ENCODE measurements at places on chromosomes 5 and 9.

- DNase-seq: no peak
Measured at GRCh38 chr5:174436750-174437149, 287.6 kb upstream of the MSX2 start.

DNA sequence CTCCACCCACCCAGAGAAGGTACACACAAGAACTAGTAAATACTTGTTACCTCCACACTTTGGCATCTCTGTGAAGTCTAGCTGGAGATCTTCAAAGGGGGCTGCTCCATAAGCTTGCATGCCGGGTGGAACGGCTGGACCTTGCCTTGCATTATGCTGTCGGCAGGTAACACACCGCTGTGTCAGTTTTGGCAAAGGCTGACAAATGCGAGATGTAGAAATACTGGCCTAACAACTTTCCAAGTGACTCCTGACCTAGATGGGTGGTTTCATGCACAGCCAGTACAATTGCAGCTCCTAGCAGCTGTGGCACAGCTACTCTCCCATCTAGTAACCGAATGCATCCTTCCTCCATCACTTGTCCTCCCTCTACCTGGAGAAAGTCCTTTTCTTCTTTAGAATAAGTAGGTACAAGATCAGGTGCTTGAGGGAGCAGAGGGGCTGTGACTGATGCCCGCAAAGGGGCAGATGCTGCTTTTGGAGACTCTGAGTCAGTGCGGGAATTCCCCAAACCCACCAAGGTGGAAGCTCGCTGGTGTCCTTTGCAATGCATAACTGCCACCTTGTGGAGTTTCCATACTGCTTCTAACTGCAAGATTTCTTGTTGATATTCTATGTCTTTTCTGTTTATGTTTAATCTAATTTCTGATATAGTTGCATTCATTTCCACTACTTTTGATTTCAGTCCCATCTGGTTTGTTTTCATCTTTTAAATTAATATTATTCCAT is 78.4 kb downstream of the TMEM161B start:
- no peak for DNase-seq

- DNase-seq: no peak
Measured at GRCh38 chr5:134143944-134144941, 29.8 kb downstream of the TCF7 start.

- DNase-seq: peak; percentile 52
Measured at GRCh38 chr5:643811-644271, 31.7 kb downstream of the CEP72 start.

DNA sequence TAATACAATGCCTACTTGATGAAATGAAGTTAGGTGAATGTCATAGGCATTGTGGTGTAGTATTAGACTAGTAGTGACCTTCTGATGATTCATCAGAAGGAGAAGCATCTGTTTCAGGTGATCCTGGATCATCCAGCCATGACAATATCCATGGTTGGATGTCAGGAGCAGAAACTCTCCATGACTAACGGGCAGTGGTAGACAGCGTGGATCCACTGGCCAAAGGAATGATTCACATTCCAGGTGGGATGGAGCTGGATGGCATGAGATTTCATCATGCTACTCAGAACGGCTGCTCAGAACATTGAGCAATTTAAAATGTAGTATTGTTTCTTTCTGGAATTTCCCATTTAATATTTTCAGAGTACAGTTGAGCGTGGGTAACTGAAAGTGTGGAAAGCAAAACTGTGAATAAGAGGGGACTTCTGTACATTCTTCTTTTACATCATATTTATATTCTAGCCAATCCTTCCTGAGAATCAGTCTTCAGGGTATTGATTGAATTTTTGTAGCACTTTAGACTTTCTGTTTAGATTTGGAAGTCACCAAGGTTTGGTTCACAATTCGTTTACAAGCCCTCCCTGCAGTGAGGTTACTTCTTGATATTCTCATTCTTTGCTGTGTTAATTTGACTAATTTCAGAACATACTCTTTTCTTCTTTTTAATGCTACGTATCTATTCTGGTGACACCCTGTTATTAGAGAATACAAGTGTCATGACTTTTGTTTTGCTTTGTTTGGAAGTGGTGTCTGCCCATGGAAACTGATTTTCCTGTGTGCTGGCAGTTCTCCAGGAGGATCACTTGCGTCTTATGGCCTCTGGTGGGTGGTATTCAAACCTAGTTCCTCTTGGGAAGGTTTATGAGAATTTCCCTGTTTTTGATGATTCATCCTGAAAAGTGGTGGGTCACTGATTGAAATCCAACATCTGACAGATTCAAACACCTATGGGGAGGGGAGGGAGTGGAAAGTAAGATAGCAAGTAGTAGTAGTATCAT is 12.2 kb upstream of the CLINT1 start:
- DNase-seq: no peak

- DNase-seq: no peak
Measured at GRCh38 chr9:4333787-4334186, 33.9 kb upstream of the GLIS3 start.

DNA sequence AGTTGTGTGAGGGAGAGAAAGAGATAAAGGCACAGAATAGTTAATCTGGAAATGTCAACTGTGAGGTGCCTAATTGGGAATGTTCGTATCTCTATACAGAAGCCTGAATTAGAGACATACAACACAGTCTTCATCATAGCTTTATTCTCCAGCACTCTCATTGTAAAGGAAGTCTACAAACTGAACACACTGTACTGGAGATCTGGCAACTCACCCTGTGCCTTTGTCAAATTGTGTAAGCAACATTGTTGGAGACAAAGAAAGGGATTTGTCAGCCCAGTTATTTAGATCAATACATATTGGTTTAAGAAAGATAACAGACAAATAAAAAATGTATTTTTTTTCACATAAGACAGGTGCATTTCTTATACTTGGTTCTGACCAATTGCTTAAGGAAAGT is 832.9 kb upstream of the DMAC1 start:
- DNase-seq: no peak

DNA sequence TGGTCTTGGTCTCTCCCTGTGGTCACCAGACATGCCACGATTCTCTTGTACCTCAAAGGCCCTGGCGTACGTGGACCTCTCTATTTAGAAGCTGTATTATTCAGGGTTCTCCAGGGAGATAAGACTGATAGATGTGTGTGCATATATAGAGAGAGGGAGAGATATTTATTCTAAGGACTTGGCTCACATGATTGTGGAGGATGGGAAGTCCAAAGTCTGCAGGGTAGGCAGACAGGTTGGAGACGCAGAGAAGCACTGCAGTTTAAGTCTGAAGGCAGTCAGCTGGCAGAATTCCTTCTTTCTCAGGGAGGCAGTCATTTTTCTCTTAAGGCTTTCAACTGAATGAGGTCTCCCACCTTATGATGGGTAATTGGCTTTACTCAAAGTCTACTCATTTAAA is 16.3 kb downstream of the C9orf57 start:
- no peak for DNase-seq

GRCh38 chr5:43482490-43483297 is 971 bp downstream of the TMEM267 start:
- DNase-seq: no peak

DNA sequence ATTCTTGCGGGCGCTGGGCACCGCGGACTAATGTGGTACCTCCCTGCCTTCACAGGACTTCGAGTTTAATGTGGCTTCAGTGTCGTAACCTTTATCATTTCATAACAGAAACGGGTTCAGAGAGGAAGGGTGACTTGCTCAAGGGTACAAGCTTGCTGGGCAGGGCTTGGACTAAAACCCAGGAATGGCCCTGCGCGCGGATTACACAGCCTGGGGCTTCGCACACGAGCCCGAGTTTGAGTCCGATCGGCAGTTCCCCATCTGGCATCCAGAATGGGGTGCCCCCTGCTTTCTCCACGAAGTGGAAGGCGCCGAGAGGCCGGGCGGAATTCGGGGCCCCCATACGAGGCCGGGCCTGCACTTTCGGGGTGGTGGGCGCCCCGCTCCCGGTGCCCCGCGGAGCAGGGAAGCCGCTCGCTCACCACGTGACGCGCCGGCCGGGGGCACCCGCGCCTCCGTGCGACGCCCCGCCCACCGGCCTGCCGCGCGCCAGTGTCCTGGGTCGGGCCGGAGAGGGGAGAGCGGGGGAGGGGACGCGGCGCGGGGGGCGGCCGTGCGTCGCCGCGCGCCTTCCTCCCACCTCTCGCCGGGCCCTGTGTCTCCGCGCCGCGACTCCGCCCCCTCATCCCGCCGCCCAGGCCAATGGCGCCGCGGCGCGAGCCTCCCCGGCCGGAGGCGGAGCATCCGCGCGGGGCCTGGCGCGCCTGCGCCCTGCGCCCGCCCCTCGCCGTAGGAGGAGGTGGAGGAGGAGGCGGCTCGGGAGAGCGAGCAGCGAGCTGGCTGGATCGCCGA is at the start of gene SET:
Gene SET, plus strand, starts transcription at position 722 of the 792 bp plus-strand sequence. CDS start 361 bp downstream, outside the sequence.
- peak; percentile 96 for DNase-seq

DNA sequence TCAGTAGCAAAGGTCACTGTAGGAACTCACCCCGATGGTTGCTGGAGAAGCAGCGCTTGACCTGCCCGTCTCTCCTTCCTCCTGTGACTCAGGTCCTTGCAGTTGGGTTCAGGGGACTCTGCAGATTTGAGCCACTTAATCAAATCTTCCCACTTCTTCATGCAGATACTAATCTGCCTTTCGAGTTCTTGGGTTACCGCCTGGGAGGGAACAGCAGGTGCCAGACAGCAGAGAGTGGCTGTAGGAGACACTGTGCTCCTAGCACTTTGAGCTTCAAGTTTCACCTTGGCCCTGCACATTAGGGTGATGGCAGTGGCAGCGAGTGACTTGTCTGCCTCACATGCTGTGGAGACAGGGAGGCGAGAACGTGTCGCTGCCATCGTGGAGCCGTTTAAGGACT is 478.3 kb downstream of the PSAT1 start:
- DNase-seq: no peak

- DNase-seq: peak; percentile 1
Measured at GRCh38 chr5:64149268-64149667, 16.4 kb upstream of the RNF180 start.

GRCh38 chr5:157778121-157778805 is 34.8 kb downstream of the LSM11 start:
- DNase-seq: peak; percentile 71

GRCh38 chr5:1374679-1375055 is 29.8 kb upstream of the CLPTM1L start:
- no peak for DNase-seq

GRCh38 chr5:122697191-122697590 is 77.7 kb upstream of the SNX2 start:
- no peak for DNase-seq

DNA sequence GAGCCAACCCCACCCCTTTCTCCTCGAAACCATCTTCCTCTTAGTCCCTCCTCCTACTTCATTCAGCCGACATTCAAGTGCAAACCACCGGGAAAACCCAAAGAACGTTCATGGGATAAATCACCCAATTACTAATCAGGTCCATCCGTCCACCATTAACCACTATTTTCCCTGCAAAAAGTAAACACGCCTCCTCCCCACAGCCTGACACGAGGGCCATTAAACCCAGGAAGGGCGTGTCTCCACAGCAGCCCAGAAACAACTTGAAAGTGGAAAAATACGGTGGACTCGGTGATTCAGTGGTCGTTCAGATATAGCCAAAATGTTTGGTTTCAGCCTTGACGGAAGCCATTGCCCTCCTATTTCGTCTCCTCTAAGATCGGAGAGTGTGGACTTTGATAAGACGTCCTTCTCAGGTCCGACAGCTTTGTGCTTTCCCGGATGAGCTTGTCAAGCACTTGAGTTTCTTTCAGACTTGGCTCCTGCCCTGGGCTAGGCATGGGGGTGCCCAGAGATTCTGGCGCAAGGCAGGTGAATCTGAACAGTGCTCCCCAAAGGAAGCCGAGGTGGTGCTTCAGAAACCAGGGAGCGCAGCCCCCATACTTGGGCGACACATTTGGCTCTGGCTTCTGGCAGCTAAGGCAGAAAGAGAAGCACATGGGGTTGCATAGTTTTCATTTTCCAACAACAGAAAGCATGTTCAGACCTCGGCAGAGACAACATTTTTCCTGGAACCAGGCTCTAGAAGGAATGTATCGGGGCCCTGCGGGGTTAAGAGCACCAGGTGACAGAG is 56.6 kb downstream of the SMIM23 start:
- no peak for DNase-seq

- no peak for DNase-seq
Measured at GRCh38 chr9:127256324-127256723, 8.2 kb upstream of the GARNL3 start.

- DNase-seq: no peak
Measured at GRCh38 chr5:3010301-3010952, 258.9 kb upstream of the IRX2 start.

DNA sequence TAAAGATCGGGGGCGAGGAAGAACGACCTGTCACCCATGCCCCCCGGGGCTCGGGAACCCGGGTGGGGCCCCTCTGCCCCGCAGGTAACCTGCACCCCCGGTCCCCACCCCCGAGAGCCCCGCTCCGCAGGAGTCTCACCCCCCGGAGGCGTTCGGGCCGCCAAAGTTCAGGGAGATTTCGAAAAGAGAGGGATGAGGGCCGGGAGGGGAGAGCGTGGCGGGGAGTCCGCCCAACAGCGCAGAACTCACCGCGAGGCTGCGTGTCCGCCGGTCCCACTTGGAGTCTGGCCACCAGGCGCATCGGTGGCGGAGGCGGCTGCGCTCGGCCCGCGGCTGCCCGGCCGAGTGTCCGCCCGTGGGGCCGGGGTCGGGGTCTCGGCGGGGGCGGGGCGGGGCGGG is at the start of gene PHF19:
Gene PHF19, minus strand, starts transcription at position 347 of the 399 bp plus-strand sequence. CDS start 2,447 bp downstream, outside the sequence.
- DNase-seq: peak; percentile 45

- DNase-seq: no peak
Measured at GRCh38 chr5:123204251-123204650, 115.2 kb downstream of the PRDM6 start.

DNA sequence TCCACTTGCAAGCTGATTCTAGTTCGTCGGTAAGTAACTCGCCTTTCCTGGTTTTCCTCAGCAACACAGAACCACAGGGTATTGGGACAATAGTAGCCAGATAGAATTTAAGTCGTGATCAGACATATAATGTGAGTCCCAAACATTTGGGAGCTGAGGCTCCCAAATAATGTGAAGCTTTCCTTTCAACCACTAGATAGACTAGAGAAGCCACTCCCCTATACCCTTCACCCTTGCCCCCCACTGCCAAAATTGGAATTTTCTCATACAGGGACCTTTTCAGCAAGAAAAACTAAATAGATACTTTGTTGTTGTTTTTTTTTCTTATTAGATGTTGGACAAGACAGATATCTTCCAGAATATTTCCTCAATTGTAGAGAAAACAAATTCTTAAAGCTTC is 1.9 kb downstream of the C6 start:
- no peak for DNase-seq

GRCh38 chr5:4520559-4520958 is 619.6 kb upstream of the ADAMTS16 start:
- DNase-seq: no peak

DNA sequence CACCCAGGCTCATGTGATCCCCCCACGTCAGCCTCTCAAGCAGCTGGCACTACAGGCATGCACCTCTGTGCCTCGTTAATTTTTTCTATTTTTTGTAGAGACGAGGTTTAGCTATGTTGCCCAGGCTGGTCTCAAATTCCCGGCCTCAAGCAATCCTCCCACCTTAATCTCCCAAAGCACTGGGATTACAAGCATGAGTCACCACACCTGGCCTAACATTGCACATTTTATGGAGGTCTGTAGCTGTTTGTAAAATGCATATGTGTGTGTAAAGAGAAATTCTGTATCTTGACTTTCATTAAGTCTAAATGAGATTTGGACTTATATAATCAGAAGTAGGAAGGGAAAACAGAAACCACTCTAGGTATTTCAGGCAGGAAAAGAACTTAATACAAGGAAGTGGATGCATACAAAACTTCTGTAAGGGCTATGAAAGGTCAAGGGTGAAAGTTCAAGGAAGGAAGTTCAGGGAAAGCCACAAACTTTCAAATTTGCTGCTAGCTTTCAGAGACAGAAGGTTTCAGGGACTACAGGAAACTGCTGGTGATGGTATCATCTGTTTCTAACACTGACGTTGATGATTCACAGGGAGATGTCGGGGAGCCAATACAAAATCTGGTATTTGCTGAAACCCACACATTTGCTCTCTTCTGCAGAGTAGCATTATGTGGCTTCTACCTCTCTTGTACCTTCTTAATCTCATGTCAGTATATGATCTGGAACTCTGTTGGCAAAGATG is 209.4 kb downstream of the PIK3R1 start:
- DNase-seq: no peak
